ENCODE measurements at places on chromosomes 12 and 14. TPM values are rescaled to one million over a fixed set of nuclear protein-coding genes. Genes with fewer than 3 reads are reported as not detected.

The PRPH gene
- not detected for total RNA-seq

GRCh38 chr14:96584907-96585671, 82.9 kb downstream of the PAPOLA start:
- DNase-seq = no peak

The OR6C75 gene
- total RNA-seq = not detected

- no peak for DNase-seq
Observed at GRCh38 chr12:51797301-51797700, 51.2 kb downstream of the FIGNL2 start.

GRCh38 chr14:90518069-90518940, 121.5 kb downstream of the CALM1 start:
- DNase-seq = no peak

GRCh38 chr12:69484428-69484827, 14.2 kb downstream of the FRS2 start:
- no peak for DNase-seq

GRCh38 chr14:68235011-68235410, 415.4 kb downstream of the RAD51B start:
- no peak for DNase-seq

GRCh38 chr12:110782094-110782493, 39.4 kb upstream of the PPP1CC start:
- no peak for DNase-seq

The C12orf60 gene
- 3.4 TPM for total RNA-seq

DNA sequence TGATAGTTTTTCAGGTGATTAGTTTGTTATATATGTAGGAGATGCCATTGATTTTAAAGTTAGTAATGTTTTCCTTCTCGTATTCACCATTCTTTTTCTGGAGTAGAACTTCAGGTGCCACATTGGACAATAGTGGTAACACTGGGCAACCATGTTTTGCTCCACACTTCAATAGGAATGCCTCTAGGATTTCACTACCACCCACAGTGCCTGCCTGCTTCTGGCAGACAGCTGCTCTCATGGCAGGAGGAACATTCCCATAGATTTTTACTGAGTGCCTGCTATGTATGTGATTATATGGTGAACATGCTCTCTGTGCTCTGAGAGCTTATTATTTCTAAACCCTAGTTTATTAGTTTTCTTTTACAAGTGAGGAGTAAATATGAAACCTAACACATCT, 53.7 kb downstream of the GCH1 start:
- DNase-seq = no peak

The LYZ gene
- not detected for total RNA-seq

Data from OCI-LY7 (cell line).